HAP-1 (cell line): ENCODE measurements at places on chromosomes 6 and 20.

GRCh38 chr6:127185437-127185995 lies 67.0 kb downstream of the RSPO3 start:
- no peak for DNase-seq

GRCh38 chr20:53857723-53858236 lies 212.6 kb downstream of the BCAS1 start:
- DNase-seq = peak; percentile 66

DNA sequence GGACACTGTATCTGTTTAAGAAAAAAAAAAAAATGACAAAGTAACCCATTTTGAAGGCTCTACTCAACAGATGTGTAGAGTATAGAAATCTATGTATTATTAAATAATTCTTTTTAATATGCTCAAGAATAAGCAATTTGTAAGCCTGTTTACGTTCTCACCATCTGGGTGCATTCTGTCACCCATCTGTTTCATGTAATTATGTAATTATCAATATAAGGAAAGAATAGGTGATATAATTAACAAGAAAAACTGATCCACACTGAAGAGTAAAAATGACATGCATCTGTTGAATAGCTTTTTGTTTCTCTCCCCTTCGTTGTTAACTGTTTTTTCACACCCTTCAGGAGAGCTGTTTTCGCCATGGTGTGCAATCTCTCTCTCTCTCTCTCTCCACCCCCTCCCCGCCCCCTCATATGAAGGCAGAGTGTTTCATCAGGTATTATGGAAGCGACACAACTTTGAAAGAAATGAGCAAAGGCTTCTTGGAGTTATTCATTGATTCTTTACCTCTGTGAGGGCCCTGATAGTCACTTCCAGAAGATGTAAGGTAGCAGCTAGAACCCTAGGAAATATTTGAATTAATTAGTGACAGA lies 154.3 kb upstream of the INSM1 start:
- no peak for DNase-seq

DNA sequence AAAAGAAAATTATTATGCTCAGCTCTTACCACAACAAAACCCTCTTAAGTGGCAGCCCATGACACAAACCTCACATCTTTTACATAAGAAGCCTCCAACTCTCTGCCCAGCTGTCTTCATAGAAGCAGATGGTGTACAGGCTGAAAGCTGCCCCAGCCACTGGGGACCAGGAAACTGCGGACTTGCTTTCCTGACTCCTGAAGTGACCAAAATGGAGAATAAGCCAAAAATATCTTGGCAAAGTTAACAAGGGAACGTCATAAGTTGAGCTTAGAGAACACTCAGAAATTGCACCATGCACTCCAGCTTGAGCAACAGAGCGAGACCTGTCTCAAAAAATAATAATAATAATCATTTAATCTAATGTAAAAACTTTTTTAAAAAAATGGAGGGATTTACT lies 160.3 kb upstream of the CDYL start:
- DNase-seq = no peak

DNA sequence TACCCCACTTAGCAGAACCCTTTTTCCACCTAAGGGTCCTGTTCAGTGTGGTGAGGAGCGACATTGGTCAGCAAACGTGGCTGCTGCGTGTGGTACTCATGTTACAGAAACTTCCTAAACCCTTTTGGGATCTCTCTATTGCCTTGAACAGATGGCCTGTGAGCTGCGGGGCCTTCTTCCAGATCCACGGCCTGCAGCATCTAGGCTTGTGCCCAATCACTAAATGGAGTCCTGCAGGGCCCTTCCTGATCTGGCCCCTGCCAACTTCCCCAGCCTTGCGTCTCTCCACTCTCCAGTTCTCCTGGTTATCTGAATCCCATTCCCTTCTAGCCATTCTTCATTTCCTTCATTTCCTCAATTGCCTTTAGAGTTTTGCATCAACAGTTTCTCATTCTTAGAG lies 85.6 kb downstream of the PDE7B start:
- DNase-seq = no peak
